ENCODE measurements at places on chromosomes 2 and 18.

DNA sequence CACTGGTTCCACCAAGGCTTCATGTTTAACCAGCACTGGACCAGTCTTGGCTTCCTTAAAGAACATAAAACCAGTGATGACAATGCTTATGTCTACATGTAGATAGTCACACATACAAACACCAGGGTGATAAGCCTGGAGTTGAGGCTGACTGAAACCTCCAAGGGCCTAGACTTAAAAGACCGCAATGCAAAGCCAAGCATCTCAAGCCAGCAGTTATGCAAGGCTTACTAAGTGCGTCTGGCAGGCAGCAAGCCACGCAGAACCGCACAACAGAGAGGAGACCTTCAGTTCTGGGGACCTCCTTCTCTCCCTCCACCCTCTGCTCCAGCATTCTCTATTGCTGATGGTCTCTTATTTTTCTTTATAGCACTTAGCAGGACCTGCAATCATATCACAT lies 63.2 kb upstream of the ACAA2 start:
- DNase-seq, result no peak

DNA sequence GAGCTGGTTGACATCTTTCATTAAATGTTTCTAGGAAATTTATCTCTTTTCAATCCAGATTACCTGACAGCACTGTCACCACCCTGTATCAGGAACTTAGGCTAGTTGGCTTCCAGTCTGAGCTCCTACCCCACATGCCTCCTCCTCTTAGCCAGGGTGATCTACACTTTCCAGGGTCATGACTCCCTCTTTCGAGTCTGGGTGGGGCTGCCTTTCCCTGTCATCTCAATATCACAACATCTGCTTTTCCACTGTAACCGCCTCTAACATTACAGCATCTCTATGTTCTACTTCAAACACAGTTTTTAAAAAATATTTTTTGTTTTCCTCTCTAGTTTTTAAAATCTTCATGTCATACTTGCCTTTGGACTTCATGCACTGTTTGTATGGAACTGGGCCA lies 129.2 kb downstream of the RBMS1 start:
- DNase-seq, result peak; percentile 13

GRCh38 chr2:53584986-53585385 lies 182.6 kb upstream of the CHAC2 start:
- no peak for DNase-seq

GRCh38 chr2:74239346-74239745 lies 40.9 kb downstream of the MTHFD2 start:
- DNase-seq, result no peak

GRCh38 chr2:71889759-71890684 lies 257.6 kb downstream of the CYP26B1 start:
- DNase-seq, result no peak

DNA sequence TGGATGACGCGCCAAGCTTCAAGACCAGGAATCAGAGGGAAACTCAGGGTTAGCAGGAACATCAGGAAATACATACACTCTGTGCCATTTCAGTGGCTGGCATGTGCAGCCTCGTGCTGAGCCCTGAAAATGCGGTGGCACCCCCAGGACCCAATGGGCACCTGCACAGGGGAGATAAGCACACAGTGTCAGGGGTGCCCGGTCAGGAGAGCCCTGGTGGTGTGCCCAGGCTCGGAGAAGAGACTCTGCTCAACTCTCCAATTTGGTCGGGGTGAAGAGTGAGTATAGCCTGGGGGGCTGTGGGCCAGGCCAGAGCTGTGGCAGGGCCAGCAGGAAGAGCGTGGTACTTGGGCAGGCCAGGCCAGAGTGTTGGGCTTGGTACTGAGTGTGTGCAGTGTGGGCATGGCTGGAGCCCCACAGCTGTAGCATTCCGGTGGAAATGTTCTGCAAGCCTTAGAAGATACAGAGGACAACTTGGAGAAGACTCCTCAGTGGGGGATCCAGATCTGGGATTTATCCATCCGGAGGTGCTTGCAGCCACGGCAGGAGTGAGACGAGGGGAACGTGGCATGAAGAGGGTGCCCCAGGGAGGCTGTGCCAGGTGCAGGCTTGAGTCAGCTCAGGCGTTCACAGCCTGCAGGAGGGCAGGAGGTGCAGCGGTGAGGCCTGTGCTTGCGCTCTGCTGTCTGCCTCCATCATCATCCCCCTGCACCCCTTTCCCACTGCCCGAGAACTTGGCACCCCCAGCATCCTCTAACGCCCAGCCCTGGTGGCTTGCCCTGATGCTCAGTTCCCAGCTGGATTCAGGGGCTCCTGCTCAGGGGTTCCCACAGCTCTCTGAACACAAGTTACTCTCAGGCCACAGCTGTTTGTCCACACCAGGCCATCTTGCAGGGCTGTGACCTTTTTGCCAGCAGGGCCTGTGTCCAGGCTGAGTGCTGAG lies 451.7 kb upstream of the HS6ST1 start:
- no peak for DNase-seq

DNA sequence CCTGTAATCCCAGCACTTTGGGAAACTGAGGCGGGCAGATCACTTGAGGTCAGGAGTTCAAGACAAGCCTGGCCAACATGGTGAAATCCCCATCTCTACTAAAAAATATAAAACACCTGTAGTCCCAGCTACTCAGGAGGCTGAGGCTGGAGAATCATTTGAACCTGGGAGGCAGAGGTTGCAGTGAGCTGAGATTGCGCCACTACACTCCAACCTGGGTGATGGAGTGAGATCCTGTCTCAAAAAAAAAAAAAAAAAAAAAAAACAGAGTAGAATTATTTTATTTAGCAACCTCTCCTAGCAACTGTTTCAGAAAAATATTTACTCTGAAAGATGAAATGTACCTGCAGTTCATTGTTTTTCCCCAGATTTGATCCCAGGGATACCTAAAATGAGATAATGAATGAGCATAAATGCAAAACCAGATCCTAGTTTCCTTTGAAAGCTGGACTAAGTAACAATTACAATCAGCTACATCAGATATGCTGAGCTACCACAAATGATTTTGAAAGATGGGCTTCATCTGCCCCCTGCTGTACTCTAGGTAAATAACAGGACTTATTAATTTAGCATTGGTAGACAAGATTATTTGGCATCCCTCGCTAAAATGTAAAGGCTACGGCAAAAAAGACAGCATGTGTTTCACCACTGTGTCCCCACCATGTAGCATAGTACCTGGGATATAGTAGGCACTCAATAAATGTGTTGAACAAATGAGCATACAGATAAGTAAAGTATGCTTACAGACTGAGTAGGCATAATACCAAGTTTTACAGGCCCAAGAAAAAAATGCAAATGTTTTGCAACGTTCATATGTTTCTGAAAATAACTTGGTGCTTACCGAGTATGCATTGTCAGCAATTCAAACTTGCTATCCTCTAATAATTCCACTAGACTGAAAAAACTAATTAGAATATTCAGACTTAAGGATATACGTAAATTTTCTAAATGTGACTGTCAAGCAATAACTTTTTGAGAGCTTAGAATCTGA lies 102.5 kb downstream of the ATL2 start:
- peak; percentile 74 for DNase-seq
